ENCODE measurements at places on chromosomes 16 and 17.

DNA sequence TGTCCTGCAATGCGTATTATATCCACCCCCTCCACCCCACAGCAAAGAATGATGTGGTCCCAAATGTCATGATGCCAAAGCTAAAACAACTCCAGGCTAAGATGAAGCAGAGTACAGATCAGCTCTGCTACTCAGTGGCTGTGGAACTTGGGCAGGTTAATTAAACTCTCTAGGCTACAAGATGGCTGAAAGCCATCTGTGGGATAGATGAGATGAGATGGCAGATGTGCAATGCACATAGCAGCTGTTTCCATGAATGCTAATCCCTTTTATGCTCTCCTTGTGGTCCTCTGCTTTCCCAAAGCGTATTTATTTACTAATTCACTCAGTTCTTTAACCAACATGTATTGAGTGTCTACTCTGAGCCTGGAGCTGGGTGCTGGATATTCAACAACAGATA is 114.4 kb downstream of the GRIN2A start:
- DNase-seq, result no peak

DNA sequence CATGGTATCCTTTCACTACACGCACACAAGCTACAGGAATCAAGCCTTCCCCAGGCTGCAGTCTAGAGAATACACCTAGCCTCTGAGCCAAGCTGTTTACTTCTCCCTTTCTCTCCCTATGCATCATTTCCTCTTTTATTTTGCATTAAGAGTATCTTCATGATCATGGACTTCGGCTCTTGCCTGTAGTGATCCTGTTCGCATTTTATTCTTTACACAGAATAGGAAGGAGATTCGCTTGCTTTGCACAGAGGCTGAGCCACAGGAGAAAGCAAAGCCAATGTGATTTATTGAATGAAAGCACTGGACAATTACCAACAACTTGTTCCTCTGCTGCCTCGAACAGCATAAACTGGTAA is 172.7 kb downstream of the ANKFN1 start:
- DNase-seq, result no peak

DNA sequence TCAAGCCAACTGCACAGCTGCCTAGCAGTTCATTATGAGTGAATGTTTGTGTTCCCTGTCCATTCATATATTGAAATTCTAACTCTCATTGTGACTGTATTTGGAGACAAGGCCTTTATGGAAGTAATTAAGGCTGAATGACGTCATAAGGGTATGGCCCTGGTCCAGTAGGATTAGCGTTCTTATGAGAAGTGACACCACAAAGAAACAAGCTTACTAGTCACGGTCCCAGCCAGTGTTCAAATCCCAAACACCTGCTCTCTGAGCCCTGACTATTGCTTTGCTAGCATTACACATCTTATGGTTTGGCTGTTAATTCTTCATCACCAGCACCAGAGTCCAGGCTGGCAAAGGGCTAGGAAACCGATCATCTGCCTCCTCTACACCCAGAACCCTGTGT is 2.2 kb downstream of the ZNF668 start:
- DNase-seq, result no peak

DNA sequence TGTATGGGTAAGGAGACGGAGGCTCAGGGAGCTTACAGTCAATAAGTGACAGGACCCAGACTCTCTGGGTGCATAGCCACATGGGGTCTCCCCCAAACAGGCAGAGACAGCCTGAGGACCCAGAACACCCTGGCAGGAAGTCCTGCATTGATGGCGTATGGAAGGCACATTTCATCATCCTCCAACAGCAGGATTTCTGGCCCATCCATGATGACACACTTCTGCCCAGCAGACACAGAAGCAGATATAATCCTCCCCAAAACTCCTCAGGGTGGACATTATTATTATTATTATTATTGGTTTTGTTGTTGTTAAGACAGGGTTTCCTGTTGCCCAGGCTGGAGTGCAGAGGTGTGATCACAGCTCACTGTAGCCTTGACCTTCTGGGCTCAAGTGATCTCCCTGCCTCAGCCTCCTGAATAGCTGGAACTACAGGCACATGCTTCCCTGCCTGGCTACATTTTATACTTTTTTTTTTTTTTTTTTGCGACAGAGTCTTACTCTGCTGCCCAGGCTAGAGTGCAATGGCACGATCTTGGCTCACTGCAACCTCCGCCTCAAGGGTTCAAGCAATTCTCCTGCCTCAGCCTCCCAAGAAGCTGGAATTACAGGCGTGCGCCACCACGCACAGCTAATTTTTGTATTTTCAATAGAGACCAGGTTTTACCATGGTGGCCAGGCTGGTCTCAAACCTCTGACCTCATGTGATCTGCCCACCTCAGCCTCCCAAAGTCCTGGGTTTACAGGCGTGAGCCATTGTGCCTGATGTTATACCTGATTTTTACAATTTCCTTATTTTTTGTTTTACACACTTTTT is 6.8 kb upstream of the HROB start:
- no peak for DNase-seq

DNA sequence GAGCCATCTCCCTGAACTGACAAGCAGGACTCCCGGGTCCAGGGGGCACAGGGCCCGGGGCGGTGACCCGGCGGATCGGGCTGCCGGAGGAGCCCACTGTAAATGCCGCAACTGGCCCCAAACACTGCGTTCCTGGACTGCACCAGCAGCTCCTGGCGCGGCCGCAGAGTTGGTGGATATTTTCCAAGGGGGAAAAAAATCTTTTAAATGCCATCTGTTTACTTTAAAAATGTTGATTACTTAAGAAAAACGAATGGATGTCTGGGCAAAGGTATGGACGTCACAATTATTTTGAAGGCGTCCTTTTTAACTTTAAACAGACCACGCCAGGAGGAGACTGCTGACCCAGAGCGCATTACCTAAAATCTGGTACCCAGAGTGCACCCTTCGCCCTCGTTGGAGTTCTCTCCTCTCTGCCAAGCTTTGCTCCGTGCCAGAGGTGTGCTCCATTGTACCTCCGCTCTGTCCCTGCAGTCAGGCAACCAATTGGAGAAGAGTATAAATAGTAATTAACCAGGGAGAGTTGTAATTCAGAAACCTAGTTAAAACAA is 3.4 kb downstream of the HS3ST3B1 start:
- DNase-seq, result no peak

GRCh38 chr16:29678691-29679267 is at the start of gene QPRT:
Gene QPRT (plus strand): TSS chr16:29679180. CDS start chr16:29679198, 18 bp downstream.
- no peak for DNase-seq

GRCh38 chr17:76233588-76234353 is 6.5 kb downstream of the RNF157 start:
- DNase-seq, result no peak

DNA sequence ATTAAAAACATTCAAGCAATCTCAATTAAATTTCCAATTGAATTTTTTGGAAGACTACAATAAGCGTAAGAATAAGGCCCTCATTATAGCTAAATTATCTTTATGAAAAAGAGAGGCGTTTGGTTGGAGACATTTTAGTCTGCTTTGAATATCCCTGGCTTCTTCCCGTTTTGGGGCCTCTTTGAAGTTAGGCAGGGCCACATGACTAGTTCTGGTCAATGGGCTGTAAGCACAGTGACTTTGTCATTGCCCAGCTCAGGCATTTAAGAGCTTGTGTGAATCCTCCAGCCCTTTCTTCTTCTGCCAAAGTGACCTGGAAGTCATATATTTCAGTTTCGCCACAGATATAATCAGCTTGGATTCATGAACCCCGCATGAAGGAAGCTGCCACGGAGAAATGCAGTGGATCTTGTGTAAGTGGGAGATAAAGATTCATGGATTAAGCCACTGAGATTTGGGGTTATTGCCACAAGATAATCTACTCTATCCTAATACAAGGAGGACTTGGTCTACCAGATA is 21.7 kb upstream of the UBTF start:
- no peak for DNase-seq

DNA sequence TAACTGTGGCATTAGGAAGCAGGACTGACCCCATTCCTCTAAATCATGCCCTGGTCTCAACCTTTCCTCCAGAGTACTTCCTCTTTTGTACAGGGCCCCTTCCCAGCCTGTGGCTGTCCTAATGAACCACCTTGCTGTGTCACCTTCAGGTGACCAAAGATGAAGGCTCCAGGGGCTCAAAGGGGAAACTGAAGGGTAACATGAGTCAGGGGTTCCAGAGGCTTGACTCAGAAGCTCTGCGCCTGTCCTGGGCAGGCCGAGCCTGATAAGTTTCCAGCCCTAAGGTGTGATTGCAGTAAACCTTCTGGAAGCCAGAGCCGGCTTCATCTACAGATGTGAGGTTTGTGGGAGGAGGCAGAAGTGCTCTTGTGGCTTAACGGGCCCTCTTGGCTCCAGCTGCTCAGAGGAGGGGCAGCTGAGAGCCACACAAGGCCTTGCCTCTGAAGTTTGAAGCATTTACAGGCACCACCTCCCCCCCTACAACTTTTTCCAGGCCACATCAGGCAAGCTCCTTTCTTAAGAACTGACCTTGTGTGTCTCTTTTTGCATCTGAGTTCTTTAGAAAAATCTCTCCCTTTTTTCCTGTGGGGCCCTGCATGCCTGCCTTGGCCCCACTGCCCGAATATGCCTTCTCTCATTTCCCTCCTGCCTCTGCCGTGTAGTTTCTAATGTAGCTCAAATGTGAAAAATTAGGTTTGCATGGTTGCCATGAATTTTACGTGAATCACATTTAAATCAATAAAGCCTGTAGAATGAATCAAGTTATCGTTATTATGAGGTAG is 149.9 kb downstream of the CLEC16A start:
- DNase-seq, result no peak

DNA sequence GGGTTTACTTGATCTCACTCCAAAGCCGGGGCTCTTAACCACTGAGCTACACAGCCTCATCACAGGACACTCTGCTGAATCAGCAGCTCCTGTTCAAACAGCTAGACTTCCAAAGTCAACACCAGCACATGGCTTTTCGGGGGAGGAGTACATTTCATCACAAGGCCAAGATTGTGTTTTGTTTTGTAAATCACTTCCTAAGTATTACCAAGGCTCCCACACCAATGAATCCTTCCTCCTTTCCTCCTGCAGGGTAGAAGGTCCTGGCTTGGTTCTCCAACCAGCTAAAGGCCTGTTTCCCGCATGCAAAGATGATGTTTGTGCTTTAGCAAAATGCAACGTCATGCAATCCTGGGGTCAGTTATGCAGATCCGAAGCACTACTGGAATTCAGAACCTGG is 152.5 kb downstream of the XYLT1 start:
- DNase-seq, result no peak

- peak; percentile 74 for DNase-seq
Measured at GRCh38 chr16:48498769-48499631, 111.0 kb downstream of the N4BP1 start.

DNA sequence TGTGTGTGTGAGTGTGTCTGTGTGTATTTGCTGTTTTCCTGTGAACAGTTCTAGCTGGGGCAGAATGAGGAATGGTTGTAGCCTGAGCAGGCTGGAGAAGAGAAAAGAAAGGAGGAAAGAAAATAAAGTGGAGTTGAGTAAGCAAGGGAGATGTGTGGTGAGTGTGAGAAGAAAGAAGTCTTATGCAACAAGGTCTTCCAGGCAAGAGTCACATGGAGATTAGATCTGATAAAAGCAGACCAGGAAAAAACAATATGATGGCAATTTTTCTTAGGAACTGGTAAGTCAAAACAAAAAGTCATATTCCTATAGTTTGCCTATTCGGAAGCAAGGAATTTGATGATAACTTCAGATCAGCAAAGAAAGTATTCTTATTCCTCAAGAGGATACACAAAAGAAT is 125.0 kb downstream of the HS3ST3A1 start:
- no peak for DNase-seq

GRCh38 chr17:320139-320538 is 32.5 kb downstream of the RPH3AL start:
- no peak for DNase-seq

- no peak for DNase-seq
Measured at GRCh38 chr16:19008245-19009169, 24.8 kb downstream of the TMC7 start.

DNA sequence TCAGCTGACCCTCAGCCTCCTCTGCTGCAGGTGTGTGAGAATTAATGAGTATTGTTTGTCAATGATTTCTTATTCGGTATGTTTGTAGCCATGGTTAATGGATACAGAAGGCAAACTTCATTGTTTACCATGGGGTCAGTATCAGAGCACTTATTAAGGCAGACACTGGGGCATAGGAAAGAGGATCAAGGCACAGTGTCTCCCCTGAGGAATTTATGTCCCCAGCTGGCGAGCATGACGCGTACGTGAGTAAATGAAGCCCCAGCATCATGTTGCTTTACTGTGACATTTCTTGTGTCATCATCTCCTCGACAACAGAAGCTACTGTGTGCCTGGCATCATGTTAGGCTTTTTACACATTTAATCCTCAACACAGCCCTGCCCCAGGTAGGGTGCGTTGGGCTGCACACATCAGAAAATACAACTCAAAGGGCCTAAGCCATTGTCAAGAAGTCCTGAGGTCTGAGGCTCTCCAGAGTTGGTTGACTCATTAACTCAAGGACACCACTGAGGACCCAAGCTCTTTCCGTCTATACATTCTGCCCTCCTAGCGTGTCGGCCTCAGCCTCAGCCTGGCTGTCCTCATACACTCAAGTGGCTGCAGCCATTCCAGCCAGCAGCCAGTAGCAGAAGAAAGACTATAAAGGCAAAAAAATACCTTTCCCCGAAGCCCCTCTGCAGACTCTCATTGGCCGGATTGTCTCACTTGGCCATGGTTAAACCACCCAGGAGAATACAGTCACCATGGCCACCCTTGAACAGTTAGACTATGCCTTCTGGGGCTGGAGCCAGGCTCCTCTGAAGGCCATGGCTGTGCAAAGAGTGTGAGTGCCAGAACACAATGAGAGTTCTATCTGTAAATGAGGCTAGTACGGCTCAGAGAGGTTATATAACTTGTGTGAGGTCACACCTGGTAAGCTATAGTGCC is 13.9 kb upstream of the ZCCHC14 start:
- no peak for DNase-seq

- DNase-seq, result no peak
Measured at GRCh38 chr17:2388683-2389055, 12.2 kb downstream of the MNT start.

- no peak for DNase-seq
Measured at GRCh38 chr16:66120656-66121055, 245.8 kb upstream of the CDH5 start.

DNA sequence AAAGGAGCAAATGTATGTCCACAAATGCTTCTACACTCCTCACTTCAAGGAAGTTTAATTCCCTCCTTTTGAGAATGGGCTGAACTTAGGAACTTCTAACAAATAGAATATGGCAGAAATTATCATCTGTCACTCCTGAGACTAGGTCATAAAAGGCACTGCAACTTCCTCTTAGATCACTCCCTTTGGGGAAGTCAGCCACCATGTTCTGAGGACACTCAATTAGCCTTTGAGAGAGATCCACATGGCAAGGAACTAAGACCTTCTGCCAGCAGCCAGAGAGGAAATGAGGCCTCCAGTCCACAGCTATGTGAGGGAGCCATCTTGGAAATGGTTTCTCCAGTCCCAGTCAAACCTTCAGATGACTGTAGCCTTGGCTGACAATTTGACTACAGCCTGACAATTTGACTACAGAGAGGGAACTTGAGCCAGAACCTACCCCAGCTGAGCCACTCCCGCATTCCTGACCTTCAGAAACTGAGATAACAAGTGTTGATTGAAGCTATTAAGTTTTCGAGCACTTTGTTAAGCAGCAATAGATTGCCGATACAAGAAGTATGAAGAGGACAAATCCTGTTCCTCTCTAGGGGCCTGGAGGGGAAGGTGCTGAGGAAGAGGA is 113.4 kb upstream of the SEC14L1 start:
- DNase-seq, result no peak
